ENCODE measurements at places on chromosomes 6 and 20.

- DNase-seq, result no peak
Observed at GRCh38 chr6:134503585-134504281, 185.8 kb upstream of the SGK1 start.

- DNase-seq, result no peak
Observed at GRCh38 chr20:55685841-55686240, 319.5 kb downstream of the CBLN4 start.

GRCh38 chr6:43992783-43993644 lies 134.2 kb downstream of the MRPL14 start:
- DNase-seq, result no peak

DNA sequence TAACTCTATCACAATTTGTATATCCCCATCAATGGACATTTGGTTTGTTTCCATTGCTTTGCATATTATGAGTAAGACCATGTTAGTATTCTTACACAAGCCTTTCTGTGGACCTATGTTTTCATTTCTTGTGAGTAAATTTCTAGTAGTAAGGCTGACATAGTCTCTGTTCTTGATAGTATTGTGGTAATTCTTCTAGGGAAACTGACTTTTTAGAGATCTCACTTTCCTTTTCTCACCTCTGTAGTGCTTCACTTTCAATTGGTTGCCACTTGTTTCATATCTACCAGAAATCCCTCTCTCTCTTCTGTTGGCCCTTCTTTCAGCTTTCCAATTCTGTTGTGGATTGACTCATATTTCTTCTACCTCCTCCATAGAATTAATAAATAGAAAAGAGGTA lies 8.5 kb downstream of the ISM1 start:
- DNase-seq, result no peak

- no peak for DNase-seq
Observed at GRCh38 chr6:39203436-39204159, 25.7 kb downstream of the KCNK5 start.

DNA sequence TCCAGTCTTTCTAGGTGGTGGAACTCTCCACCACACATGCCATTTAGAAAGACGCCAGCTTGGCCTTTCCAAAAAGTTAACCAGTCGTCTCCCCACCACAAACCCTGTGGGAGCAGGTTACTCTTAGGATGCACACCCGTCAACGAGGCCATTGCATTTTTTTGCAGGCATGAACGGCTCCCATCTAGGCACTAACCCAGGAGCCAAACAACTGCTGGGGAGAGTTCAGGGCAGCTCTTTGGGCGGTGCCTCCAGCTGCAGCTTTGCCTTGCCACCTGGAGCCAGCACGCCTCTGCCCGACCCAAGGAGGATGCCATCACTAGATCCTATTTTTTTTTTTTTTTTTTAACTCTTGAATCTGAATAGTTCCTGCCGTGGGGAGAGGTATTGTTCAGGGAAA lies 39.9 kb downstream of the TBC1D7 start:
- no peak for DNase-seq

DNA sequence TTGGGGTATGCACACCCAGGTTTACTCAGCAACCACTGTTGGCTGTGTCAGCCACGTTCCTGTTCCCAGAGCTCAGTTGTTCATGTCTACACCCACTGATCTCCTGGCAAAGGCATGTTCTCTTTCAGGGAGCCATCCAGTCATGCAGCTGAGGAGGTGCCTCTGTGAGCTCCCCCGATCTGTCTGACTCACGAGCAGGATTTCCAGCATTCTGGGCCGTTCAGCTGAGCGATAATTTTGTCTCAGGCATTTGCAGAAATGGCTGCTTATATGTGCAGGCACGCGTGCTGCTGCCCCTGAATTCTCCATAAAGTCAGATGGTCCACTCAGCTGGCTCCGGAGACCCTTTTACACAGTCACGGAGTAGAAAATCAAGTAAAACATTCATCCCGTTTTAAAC lies 78.4 kb upstream of the IYD start:
- no peak for DNase-seq

DNA sequence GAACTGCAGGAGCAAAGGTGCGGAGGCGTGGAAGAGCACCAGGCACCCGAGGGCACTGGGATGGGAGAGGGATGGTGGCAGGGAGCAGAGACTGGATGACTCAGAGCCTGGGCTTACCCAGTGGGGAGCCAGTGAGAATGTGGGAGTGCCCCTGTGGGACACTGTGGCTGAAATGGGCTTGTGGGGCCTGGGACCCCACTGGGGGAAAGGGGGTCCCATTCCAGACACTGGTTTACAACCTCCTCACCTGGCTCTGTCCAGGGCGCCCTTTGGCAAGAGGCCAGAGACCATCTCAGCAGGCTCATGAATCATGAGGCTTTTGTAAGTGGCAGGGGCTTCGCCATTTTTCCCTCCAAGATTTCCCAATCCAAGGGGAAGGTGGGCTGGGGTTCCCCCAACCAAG lies 124.0 kb upstream of the MAFB start:
- DNase-seq, result no peak

DNA sequence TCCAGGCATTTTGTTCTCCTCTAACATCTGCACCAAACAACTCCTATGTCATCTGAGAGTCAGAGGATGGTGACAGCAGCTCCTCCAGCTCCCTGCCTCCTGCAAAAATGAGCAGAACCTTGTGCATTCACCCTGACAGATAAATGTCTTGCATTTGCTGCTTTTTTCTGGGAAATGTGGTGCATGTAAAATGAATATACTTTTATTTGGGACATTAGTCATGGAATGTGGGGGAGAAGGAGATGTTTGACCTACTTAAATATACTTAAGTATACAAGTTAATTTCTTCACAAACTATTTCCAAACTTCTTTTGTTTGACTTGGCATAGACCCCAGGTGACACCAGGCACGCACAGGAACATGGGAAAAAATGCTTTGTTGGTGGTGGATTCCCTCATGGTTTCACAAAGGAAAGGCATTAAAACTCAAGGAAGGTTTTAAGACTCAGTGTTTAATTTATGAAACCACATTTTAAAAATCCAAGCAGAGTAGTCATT lies 181.8 kb upstream of the MCHR2 start:
- DNase-seq, result no peak

DNA sequence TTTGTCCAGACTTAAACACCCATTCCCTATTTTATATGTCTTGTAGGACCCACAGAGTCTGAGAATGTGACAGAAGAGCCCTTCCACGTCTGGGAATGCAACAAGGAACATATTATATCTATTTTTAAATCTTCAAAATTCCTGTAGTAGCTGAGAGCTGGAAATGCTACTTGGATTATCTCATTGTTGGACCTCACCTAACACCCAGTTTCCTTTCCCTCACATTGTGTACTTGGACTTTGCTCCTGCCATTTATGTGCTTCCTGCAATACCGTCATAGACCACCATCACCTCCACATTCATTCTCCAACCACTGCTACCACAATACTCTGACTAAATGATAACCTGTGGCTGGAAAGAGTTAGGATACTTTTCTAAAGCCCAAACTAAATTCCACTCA lies 335.4 kb downstream of the COL12A1 start:
- DNase-seq, result no peak

DNA sequence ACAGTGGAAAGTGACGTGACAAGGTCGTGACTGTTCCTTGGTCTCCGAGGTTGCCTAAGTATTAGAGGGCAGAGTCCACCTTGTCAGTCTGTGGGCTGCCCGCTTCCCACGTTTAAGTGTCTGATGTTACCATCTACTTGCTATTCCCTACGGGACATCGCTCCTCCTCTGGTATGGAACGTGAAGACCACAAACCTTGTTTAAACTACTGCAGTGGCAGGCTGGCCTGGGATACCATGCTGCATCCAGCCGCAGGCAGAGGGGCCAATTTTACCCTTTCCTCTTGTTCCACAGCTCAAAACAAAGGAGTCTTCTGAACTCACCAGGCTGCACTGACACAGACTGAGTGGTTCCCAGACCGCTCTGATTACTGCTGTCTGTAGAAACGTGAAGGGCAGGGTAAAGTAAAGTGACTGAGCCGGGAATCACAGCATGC lies 275.9 kb downstream of the FOXC1 start:
- no peak for DNase-seq

DNA sequence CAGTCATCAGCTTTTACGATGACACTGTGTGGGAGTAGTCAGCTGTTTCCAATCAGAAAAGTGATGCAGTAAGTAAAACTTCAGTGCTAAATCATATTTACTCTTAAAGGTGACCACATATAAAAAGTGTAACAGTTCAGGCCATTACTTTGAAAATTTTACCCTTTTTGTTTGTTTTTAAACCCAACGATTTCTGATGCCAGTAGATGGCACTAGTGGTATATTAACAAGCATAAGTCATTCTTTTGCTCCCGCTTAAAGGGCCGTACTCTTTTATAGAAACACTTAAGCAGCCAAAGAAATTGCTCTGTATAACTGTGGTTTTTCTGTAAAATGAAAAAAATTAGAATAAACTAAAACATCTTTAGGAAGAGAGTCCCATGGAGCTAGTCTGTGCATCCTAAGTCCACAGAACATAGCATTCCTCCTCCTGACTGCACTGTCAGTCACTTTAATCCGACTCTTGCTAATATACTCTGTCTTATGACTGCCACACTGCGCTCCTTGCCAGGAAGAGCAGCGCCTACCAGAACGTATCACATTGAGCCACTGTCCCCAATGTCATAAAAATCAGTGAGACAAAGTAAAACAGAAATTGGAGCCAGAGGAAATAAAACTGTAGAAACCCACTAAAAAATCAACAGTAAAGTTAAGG lies 25.0 kb downstream of the HEBP2 start:
- DNase-seq, result no peak

DNA sequence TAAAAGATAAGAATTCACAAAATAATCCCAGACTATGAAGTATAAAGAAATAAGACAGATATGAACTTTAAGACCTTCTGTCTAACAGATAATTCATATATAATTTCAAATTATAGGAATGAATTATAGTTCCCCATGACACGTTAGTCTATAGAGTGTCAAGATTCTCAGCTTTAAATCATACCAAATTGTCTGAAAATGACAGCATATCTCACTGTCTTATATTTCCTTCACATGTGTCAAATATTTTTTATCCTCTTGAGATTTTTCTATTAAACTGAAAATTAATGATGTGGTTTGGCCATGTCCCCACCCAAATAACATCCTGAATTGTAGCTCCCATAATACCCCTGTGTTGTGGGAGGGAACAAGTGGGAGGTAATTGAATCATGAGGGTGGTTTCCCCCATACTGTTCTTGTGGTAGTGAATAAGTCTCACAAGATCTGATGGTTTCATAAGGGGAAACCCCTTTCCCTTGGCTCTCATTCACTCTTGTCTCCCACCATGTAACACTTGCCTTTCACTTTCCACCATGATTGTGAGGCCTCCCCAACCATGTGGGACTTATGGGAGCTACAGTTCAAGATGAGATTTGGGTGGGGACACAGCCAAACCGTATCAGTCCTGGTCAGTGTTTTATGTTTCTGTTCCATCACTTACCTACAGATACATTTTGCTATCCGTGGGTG lies 825.3 kb upstream of the GJE1 start:
- no peak for DNase-seq

DNA sequence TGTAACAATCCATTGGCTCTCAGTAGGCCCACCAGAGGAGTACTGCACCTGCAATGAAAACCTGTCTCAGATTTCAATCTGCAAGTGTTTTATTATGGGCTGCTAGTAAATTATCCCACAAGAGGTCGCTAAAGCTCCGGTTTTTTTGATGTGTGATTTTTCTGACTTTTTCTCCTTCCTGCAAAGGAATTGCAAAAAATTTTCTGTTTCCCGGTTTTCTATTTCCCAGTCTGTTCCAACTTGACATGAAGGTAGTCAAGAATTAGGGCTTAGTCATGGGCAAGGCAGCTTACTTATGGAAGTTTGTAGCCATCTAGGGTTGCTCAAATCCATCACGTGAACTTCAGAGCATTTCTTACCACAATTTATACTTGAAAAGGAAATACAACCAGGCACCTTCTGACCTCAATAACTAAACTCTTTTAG lies 38.5 kb upstream of the AHI1 start:
- no peak for DNase-seq

GRCh38 chr6:163243692-163244589 lies 170.6 kb upstream of the QKI start:
- no peak for DNase-seq

DNA sequence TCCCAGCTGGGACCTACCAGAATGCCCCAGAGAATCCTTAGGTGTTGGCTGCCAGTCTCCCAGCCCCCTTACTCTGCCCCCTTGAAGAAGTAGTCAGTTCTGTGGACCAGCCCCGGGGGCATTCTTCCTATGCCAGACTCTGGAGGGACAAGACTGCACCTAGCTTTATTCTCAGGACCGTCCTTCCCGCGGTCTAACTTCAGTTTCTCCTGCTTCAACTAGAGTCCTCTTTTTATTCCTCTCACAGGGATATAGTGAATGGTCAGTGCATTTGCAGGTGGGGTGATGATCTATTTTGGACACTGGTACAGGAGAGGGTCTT lies 35.9 kb upstream of the MDFI start:
- DNase-seq, result no peak

DNA sequence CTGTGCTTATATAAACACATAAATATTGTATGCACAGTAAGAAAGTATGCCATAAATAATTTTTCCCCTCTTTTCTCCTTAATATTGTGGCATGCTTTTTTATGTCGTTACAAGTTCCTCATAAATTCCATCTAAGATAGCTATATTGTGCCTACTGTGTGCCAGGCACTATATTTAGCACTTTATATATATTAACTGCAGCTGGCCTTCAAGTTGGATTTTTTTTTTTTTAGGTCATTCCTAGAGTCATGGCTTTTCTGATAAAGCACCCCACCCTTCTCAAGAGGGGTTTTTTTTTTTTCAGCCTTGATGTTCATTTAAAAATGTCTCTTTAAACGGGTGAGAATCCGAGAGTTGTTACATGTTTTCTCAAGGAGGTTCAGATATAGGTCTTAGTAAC lies 42.8 kb upstream of the RNF8 start:
- DNase-seq, result no peak

GRCh38 chr20:61230166-61230565 lies 21.9 kb upstream of the CDH4 start:
- no peak for DNase-seq

DNA sequence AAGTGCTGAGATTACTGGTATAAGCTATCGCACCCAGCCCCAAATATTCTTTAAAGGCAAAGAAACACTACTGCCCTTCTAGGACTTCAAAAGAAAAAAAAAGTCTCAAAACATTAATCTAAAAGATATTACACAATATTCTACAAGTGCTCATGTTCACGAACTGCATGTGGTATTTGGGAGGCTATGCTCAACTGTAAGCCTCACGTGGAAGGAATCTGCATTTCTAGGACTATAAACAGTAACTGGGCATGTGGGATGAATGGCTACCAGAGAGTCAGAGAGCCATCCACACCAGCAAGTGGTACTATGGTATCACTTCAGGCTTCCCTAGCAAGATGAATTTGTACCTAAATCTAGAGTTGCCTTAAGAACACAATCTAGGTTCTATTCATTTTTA lies 50.0 kb downstream of the FKBP5 start:
- DNase-seq, result no peak

- no peak for DNase-seq
Observed at GRCh38 chr6:40997234-40997957, 41.6 kb downstream of the UNC5CL start.

All from GM12892 (cell line).